Activated T-helper 1 cell treated with anti-CD3 and anti-CD28 coated beads, Interleukin-12 subunit alpha, Interleukin-12 subunit beta, Interleukin-2, Interleukin-4 antibody, amounts not matched to agents 30 ng/mL and 10 ng/mL and 1 ng/mL, durations not matched to agents 14 hours and 24 hours and 36 hours (primary cell): ENCODE measurements at places on chromosomes 5 and 9.

- peak; percentile 45 for DNase-seq
Observed at GRCh38 chr9:2764353-2764752, 47.0 kb downstream of the KCNV2 start.

- DNase-seq, result no peak
Observed at GRCh38 chr5:138305797-138306196, 25.8 kb downstream of the CDC25C start.

DNA sequence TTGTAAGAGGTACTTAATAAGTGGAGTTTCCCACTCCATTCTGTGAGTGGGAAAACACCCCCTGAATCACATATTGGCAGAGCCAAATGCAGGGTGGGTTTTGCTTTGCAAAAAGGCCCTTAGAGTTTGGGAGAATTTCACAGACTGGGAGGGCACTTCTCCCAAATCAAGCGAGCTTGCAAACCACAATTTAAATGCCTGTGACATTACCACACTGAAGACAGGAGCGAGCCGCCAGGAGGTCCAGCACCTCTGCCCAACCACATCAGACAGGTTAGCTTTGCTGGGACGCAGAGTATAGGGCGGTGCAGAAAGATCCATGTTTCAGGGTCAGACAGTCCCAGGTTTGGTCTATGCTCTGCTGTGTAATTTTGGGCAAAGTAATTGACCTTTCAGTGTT is 2.3 kb downstream of the ALAD start:
- DNase-seq, result no peak

DNA sequence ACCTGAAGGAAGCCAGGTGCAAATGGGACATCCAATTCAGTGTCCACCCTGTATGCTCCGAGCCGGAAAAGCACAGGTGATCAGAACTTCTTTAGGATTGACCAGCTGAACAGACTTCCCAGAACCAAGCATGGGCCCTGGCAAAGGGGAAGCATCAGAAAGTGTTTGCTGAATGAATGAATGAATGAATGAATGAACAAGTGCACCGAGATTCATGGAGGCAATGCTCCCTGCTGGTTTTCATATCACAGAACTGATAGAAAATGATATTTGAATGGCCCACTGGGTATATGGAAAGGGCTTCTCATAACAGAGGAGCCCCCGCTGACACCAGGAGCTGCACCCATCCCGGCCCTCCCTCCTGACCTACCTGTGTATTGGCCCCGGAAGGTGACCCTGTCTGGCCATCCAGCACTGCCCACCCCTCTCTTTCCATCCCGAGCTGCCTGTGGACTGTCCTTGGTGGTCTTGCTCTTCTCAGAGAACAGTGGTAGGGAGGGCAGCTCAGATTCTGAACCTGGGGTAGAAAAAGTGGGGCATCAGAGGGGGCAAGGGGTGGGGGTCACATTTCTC is 15.9 kb downstream of the ORM2 start:
- no peak for DNase-seq

DNA sequence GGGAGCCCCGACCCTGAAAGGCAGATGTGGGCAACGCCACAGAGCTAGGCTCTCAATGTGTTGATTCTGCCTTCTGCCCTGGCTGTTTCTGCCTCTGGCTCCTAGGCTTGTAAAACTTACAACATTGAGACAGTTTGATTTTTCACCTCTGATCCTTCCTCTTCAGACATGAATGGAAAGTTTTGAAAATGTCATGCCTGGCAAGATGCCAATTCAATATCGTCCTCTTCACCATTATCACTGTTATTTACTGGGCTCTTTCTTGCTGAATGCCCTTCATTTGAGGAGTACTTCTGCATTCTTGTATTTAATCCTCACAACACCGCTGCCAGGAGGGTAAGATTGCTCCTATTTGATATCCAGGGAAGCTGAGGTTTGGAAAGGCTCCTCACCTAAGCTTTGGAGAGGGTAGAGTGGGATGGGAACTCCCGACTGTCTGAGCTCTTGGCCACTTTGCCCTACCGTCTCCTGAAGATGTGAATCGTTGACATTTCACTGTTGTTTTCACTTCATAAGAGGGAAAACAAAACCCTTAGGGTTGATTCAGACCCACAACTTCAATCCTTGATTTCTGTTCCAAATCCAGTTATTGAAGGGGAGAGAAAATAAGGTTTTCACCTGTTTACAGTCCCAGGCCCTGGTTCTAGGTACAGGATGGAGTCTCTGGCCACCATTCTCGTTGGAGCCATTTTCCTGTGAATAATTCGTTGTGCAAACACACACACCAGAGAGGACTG is 12.7 kb upstream of the FGF1 start:
- no peak for DNase-seq

- DNase-seq, result no peak
Observed at GRCh38 chr9:12708562-12709298, 15.5 kb downstream of the TYRP1 start.

DNA sequence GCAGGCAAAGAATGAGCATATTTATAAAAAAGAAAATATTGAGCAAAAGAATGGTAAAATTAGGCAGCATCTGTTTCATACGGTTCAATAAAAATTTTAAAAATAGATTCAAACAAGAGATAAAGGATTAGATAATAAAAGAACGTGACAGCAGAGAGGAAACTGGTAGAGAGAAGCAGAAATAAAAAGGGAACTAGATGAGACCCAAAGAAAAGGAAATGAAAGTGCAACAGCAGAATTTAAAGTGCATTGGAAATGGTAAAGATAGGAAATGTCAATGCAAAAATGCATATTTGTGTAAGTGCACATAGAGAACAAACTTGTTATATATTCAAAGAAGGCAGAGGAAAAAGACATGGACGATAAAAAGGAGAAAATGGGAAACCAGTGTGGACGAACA is 70.2 kb downstream of the SUSD1 start:
- DNase-seq, result no peak

DNA sequence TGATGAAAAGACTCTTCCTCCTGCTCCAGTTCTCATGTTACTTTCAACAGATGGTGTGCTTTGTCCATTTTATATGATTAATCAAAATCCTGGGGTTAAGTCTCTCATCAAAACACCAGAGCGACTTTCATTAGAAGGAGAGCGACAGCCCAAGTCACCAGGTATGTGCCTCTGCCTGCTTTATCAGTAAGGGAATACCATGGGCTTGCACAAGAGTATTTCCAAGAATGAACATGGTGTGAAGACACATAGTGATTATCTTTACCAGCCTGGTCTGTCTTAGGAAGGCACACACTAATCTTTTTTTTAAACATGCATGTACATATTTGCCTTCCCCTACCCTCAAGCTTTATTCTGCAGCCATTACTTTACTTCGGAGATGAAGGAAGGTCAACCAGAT is 15.2 kb downstream of the NUP214 start:
- no peak for DNase-seq

DNA sequence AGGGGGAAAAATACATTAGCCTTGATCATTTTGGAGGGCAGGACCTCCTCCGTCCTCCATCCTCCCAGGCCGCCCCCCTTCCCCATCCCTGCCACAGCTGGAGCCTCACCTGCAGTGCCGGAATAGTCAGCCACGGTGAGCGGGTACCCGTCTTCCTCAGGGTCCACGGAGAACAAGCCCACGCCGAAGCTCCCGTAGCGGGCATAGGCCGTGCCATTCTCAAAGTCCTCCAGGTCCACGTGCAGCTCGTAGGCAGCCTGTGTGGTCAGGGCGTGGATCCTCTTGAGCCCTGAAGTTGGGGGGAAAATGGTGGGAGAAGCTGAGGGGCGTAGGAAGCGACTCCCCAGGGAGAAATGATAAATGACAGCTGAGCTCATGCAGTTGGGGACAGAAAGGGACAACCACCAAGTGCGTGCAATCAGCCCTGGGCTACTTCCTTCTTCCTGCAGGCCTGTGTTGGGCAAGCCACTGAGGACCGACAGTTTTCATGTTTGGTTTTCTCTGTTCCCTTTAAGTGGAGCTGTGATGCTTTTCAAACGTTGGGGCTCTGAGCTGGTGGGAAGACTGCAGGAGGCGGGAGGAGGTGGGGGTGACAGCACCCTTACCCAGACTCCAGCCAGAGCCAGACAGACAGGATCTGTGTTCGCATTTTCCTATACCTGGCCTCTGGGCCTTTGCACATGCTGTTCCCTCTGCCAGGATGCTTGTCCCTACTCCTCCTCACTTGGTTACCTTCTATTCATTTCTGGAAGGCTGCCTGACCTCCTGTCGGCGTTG is 8.7 kb upstream of the QRFP start:
- DNase-seq, result no peak

DNA sequence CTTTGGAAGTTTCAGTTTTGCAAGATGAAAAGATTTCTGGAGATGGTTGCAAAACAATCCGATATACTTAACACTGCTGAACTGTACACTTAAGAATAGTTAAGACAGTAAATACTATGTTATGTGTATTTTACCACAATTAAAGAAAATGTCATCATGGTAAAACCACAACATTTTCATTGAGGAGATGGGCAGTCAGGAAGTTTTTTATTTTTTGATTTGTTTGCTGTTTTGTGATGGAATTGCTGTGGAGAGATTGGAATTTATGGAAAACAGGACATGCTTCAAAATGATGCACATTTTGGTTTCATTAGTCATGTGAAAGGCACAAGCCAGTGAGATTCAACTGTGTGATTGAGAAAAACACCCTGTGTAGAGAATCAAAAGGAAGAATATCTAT is 90.5 kb upstream of the AGXT2 start:
- no peak for DNase-seq

DNA sequence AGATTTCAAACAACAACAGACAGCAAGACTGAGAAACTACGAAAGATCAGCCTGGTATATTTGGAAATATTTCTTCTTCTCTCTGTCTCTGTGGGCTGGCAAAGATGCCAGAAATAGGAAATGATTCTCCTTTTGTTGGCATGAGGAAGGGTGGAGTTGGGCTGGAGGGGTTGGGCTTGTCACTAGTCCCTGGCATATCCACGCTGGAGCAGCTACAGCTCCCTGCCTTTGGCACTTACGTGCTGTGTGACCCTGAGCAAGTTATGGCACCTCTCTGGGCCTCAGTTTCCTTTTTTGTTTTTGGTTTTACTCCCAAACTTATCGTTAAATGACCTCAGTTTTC is 354 bp upstream of the KCNMB1 start:
- no peak for DNase-seq

DNA sequence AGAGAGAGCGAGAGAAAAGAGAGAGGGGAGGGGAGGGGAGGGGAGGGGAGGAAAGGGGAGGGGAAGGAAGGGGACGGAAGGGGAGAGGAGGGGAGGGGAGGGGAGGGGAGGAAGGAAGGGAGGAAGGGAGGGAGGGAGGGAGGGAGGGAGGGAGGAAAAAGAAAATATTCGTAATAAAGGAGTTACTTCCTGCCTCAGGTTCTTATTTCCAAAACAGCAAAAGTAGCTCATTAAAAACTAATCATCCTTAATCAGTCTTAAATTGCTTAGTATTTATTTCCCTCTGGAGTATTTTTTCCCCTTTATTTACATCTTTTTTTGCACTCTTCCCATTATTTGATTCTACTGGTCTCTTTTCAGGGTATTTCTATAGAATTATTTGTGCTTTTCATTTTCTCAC is 162.3 kb downstream of the FANCC start:
- DNase-seq, result no peak

DNA sequence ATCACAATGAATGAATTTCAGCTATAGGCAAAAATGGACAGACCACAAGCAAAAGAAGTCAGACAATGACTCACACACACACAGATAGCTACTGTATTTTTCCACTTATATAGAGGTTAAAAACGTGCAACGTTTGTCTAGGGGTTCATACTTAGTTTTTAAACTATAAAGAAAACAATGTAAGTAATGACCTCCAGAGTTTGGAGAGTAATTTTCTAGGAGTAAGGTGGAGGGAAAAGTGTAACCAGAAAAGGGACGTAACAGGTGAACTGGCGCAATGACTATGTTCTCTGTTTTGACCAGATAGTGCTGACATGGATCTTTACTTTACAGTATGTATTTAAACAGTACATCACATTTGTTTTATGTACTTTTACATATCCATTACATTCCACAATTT is 51.1 kb downstream of the FNIP1 start:
- DNase-seq, result no peak

- no peak for DNase-seq
Observed at GRCh38 chr9:123318202-123318601, 37.8 kb upstream of the CRB2 start.

DNA sequence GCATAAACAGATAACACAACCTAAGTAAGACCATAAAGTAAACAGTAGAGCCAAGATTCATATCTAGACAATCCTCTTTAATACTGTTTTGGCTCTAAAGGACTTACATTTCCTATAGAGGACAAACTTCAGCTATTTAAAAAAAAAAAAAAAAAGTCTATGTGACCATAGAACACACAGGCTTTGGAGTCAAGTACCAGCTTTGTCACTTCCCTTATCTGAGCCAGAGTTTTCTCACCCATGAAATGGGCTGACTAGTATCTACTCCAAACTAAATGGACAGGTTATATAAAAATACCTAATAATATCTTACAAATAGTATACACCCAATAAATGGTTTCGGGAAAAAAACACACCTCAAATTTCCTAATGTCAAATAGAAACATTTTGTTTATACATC is 81.3 kb downstream of the STRBP start:
- DNase-seq, result no peak

- DNase-seq, result no peak
Observed at GRCh38 chr5:9892696-9893095, 262.5 kb upstream of the TAS2R1 start.

DNA sequence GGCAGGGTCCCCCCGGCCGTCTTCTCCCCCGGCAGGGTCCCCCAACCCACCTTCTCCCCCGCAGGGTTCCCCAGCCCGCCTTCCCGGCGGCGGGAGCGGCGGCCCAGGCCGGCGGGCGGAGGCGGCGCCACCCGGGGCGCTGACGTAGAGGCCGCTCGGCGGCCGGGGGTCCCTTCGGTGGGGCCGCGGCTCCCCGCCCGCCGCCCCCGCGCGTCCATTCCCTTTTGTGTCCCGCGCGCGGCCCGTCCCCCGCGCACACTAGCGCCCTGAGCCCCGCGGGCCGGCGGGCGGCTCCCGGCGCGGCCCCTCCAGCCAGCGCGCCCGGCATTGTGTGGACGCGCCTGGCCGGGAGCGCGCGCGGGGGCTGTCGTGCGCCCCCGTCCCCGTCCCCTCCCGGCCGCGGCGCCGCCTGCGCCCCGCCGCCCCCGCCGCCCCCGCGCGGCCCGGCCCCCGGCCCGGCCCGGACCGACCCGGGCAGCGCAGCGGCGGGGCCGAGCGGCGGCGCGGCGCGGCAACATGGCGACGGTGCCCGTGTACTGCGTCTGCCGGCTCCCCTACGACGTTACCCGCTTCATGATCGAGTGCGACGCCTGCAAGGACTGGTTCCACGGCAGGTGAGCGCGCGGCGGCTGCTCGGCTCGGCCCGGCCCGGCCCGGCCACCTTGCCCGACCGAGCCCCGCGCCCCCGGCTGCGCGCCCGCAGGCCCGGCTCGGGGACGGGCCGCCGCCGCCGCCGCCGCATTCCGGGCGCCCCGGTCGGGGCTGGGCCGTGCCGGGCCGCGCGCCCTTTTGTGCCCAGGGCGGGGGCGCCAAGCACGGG is at the start of gene PHF2:
PHF2 (plus strand) TSS at position 327 of the 820 bp plus-strand sequence; CDS start at position 517, 190 bp downstream.
- DNase-seq, result no peak

DNA sequence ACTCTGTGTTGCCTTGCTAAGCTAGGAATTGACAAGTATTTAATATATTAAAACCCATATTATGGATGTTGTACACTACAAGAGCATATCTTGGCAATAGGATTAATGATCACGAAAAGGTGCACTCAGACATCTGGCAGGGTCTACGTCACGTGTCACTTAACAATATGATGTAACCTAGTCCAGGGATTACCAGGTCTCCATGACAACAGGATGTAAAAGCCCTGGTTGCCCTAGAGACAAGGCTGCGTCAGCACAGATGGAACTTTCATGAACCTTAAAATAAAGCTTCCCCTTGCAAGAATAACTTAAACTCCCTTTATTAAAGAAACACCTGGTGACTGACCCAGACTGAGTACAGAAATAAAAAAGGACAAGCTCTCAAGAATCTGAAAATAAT is 717.8 kb downstream of the CDH18 start:
- DNase-seq, result no peak

- no peak for DNase-seq
Observed at GRCh38 chr5:151615431-151615830, 24.3 kb upstream of the FAT2 start.
